ENCODE measurements at places on chromosomes 5 and 9.

- no peak for DNase-seq
Measured at GRCh38 chr5:78809444-78809843, 160.9 kb upstream of the LHFPL2 start.

DNA sequence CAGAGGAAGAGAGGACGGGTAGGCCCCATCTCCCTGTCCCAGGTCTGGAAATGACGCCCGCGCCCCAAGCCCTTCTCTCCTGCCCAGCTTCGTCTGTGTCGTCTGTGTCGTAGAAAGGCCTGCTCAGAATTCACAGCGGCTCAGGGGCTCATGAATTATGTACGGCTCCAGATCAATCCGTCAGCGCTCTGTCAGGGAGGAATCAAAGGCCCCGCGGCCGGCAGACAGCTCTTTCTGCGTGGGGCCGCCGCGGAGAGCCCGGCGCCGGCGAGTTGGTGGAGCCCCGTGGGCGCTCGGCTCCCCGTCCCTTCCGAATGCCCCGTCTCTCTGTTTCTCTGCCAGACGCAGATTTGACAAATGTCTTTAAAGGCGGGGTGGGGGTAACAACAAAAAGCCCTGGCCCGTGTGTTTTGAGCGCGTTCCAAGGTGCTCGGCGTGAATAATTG, 83.8 kb upstream of the RAPGEF1 start:
- DNase-seq: no peak

GRCh38 chr5:73705364-73705763, 79.4 kb downstream of the ARHGEF28 start:
- DNase-seq: no peak

DNA sequence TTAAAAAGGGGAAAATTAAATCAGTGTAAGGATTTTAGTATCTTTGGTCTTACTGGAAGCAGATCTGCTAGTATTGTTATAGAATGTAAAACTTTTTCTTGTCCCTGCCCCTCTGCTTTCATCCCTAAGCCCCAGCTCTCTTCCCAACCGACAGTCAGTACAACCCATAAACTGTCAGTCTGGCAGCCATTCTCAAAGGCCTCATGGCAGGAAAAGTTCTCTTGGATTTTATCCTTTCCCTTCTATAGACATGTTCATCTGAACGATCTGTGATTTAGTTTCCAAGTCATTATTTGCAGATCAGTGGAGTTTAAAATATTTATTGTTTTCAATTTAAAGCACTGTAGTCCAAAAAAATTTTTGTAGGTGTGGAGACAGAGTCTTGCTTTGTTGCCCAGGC, 39.2 kb downstream of the ARRDC3 start:
- DNase-seq: no peak

- no peak for DNase-seq
Measured at GRCh38 chr9:89358985-89359384, 40.7 kb downstream of the SECISBP2 start.

DNA sequence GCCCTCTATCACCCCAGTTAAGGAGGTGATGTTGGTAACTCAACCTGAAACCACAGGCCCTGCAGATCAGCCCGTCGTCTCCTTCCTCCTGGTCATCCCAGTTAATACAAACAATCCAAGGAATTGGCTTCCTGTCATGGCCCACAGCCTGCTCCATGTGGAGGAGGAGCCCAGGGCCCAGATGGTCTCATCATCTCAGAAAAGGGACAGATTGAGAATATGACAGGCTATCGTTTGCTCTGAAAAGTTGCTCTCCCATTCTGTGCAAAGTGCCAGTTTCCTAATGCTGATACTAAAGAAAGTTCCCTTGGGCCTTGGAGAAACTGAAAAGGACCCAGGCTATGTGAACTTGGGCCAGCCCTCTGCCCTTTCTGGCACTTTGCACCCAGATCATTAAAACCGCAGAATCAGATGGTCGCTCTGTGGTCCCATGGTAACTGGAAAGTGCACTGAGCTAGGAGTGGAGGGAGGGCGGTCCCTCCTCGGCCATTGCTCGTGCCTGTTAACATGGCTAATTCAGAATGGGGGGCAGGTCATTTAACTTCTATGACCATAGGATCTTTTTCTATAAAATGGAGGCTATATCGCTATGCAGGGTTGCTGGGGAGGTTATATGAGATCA, 675 bp upstream of the SPAAR start:
- no peak for DNase-seq

- DNase-seq: no peak
Measured at GRCh38 chr5:142816531-142817430, 46.6 kb downstream of the ARHGAP26 start.

DNA sequence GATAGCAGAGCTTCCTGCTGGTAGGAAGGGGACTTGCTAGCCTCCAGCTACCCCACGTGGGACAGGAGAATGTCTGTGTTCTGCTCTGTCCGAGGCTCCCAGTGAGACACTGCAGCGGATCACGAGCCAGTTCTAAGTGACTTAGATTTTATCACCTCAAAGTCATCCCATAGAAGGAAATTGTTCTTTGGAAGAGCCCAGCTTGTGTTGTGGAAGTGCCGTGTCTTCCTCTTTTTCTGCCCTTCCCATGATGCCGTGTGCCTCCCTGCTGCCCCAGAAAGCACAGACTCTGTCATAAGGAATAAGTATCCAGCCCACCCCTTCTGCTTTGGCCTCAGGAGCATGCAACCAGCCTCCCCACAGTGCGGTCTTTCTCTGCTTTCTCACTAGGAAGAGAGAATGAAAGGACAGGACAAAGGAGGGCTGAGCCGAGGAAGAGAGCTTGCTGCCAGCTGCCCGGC, 35.6 kb downstream of the RUFY1 start:
- no peak for DNase-seq

GRCh38 chr9:92704528-92704927, 34.6 kb upstream of the IPPK start:
- no peak for DNase-seq

DNA sequence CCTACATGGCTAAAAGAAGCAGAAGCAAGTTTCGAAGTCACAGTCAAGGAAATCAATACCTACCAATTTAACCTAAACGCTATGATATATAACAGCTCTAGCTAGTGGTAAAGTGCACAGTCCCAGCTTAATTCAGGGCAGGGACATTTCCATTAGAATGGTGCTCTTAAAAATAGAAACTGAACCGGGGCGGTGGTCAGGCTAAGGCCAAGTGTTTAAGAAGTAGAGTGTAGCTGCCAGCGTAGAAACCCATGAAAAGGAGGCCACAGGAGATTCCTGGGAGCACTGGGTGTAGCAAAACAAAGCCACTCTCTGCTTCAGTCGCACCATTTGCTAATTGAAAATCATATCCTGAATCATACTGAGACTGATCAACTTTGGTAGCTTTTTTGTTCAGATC, 28.8 kb downstream of the PPIC start:
- no peak for DNase-seq
